ENCODE measurements at places on chromosomes 6 and 20.

GRCh38 chr6:103516336-103516735, 1343.4 kb downstream of the HACE1 start:
- no peak overlapping the region for H3K27ac ChIP-seq
- H3K4me1 ChIP-seq, result no peaks in the 10 kb centered on the region
- DNase-seq, result no peak

DNA sequence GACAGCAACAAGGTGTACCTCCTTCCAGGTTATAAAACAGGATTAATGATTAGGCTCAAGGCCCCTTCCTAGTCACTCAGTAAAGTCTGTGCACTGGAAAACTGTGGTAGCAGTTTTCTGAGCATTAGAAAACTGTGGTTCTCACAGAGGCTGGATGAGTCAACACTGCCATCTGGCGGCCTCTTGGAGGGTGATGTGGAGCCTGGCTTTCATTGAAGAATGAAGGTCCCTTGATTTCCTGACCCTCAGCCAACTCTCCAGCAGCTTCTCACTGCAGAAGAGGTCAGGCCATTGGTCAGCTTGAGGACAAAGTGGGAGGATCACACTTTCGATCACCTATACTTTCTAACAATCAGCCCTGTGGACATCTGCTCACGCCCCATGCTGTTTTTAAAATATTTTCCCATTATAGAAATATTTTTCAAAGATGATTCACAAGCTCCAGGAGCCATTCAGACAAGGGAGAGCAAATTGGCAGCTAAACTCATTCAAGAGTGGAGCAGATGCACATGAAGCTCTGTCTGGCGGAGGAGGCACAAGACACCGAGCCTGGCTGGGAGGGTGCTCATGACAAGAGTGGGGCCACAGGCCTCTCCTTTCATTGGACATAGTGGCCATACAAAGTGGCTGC, 23.2 kb downstream of the PSMB1 start:
- H3K36me3 ChIP-seq, result peaks cover 5% of the 10 kb centered on the region
- H3K27me3 ChIP-seq, result no peaks in the 10 kb centered on the region
- H3K4me1 ChIP-seq, result no peaks in the 10 kb centered on the region
- H3K4me3 ChIP-seq, result no peak overlapping the region
- peak; percentile 83 for DNase-seq
- no peak overlapping the region for H3K27ac ChIP-seq

DNA sequence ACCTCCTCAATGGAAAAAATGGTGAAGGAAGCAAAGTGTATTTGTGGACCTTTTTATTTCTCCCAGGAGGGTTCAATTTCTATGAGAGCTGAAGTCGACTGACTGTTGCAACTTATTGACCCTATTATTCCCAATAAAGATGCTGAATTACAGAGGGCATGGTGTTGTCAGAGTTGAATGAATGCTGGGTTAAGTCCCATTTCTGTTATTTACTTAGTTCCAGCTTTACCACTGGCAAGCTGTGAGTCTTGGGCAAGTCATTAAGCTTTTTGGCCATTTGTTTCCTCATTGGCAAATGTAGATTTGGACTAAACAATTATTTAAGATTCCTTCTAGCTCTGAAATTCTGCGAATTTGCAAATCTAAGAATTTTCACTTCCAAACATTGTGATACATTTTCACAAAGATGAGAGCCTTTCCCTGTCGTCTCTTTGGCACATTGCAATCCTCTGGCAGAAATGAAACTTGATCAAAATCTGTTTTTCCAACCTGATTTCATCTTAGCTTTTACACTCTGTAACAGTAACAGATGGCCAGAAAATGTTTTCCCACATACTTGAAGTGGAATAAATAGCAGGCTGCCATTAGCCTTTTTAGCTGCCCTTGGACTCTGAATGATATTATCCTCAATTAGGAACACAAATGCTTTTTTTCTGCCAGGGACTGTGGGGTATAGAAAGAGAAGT, 21.3 kb downstream of the BLTP3A start:
- H3K27ac ChIP-seq, result no peak overlapping the region
- H3K36me3 ChIP-seq, result no peaks in the 10 kb centered on the region
- H3K4me1 ChIP-seq, result no peaks in the 10 kb centered on the region
- no peaks in the 10 kb centered on the region for H3K27me3 ChIP-seq
- H3K4me3 ChIP-seq, result no peak overlapping the region

DNA sequence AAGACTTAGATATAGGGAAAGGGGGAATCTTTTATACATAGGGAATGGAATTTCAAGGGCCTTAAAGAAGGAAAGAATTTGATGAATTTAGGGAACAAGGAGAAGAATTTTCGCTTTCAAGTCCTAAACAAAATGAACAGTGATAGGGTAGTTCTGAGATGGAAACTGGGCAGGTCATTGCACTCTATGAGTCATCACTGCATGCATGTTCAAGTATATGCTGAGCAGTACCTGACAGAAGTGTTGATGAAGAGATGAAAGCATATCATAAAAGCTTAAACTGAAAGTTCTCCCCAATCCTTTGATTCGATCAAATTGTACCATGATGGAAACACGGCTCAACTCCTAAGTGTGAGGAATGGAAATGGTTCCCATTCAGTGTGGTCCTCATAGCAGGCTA, 271.0 kb downstream of the TSHZ2 start:
- H3K27me3 ChIP-seq, result no peaks in the 10 kb centered on the region
- no peaks in the 10 kb centered on the region for H3K36me3 ChIP-seq
- no peak overlapping the region for H3K4me3 ChIP-seq
- no peaks in the 10 kb centered on the region for H3K4me1 ChIP-seq
- DNase-seq, result no peak

- no peaks in the 10 kb centered on the region for H3K4me1 ChIP-seq
- no peaks in the 10 kb centered on the region for H3K36me3 ChIP-seq
- H3K27me3 ChIP-seq, result no peaks in the 10 kb centered on the region
- DNase-seq, result no peak
- H3K4me3 ChIP-seq, result no peak overlapping the region
Observed at GRCh38 chr6:134394208-134394607, 76.3 kb upstream of the SGK1 start.

GRCh38 chr6:169169941-169170582, 83.6 kb downstream of the THBS2 start:
- no peaks in the 10 kb centered on the region for H3K27me3 ChIP-seq
- no peaks in the 10 kb centered on the region for H3K36me3 ChIP-seq
- H3K27ac ChIP-seq, result no peak overlapping the region
- H3K4me3 ChIP-seq, result no peak overlapping the region
- no peaks in the 10 kb centered on the region for H3K4me1 ChIP-seq

DNA sequence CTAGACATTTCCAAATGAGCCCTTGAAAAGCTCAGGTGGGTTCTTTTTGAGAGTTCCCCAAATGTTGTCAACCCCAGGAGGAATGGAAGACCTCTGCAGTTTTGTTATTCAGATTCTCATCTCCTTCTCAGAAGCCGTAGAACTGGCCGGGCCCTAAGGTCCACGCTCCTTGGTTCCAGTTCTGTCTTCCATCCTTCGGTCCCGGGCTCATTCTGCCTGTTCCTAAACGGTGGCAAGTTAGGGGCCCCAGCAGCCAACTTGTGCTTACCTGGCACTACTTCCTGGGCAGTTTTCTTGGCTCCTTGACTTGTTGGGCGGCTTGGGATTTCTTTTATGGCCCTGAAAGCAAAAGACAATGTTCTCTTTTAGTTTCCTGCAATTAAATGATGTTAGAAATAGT, 6.4 kb downstream of the ESR1 start:
- H3K4me3 ChIP-seq, result no peak overlapping the region
- H3K27ac ChIP-seq, result no peak overlapping the region
- H3K4me1 ChIP-seq, result peaks cover 3% of the 10 kb centered on the region
- DNase-seq, result no peak
- no peaks in the 10 kb centered on the region for H3K36me3 ChIP-seq

GRCh38 chr6:163328411-163328810, 86.1 kb upstream of the QKI start:
- no peak for DNase-seq
- H3K4me1 ChIP-seq, result no peaks in the 10 kb centered on the region
- H3K4me3 ChIP-seq, result no peak overlapping the region

DNA sequence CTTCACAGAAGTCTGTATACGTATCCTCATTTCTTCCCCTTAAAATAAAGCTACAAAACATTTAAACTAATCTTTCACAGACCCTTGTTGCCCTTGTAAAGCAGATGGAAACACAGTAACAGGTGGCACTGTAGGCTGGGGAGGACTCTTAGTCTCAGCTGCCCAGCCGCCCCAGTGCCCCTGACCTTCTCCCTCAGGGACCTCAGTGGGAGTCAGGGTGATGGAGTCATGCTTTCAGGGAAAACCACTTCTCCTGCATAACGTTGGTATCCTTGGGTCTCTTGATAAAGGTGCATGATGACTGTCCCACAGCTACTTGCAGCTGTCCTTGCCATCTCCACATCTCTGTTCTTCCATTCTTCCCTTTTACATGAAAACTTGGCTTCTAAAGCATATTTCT, 198.6 kb downstream of the CDKAL1 start:
- no peaks in the 10 kb centered on the region for H3K36me3 ChIP-seq
- H3K27ac ChIP-seq, result no peak overlapping the region
- DNase-seq, result no peak
- H3K4me1 ChIP-seq, result no peaks in the 10 kb centered on the region
- H3K4me3 ChIP-seq, result no peak overlapping the region

DNA sequence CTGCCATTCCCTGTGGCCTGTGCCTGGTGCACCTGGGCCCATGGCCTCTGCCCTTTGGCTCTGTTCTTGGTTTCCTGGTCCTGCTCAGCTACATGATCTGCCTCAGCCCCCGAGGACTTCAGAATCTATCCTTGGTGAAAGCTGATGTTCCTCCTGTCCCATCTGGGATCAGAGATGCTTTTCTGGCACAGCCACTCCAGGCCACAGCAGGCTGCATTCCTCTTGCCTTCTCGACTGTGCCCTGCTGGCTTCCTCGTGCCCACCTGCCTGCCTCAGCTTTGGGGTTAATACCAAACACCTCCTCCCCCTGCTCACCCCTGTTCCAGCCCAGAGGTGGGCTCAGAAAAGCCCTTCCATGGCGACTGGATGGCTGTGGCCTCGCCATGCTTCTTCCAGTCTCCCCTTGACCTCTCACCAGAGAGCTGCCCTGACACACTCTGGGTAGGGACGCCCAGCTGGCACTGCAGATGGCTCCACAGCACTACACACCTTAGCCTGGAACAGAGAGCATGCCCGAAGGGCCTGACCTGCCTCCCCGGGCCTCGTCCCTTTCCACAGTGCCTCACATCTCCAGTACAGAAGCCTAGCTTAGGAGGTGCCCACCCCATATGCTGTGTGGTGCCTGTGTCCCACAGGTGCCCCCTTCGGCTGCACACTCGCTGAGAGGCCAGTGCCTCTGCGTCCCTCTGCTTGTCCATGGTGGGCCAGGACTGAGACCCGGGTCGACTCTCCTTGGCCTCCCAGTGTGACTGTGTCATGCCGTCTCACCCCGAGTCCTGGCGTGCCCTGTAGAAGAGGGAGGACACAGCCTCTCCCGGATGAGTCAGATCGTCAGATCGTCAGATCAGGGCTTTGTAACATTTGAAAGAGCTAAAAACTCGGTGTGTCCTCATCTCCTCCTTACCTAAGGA, 148.8 kb downstream of the DTNBP1 start:
- H3K27ac ChIP-seq, result no peak overlapping the region
- H3K4me3 ChIP-seq, result no peak overlapping the region
- peaks cover 35% of the 10 kb centered on the region for H3K36me3 ChIP-seq
- no peak for DNase-seq
- H3K4me1 ChIP-seq, result no peaks in the 10 kb centered on the region

DNA sequence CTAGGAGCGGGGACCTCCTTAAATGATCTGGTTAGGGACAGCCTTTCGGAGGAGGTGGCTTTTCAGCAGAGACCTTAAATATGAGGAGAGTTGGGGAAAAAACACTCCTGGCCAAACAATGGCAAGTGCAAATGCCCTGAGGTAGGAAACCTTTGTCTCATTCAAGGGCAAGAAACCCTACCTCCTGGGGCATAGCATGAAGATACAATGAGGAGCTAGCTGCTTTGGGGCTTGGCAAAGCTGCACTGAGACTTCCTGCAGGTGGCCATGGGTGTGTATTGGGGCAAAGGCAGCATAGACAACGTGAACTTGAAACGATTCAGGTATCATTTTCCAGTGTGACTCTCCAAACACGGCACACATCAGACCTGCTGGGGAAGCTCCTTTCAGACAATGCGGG, 30.7 kb downstream of the PMEPA1 start:
- no peak for DNase-seq
- H3K4me3 ChIP-seq, result no peak overlapping the region
- no peak overlapping the region for H3K27ac ChIP-seq
- no peaks in the 10 kb centered on the region for H3K4me1 ChIP-seq

DNA sequence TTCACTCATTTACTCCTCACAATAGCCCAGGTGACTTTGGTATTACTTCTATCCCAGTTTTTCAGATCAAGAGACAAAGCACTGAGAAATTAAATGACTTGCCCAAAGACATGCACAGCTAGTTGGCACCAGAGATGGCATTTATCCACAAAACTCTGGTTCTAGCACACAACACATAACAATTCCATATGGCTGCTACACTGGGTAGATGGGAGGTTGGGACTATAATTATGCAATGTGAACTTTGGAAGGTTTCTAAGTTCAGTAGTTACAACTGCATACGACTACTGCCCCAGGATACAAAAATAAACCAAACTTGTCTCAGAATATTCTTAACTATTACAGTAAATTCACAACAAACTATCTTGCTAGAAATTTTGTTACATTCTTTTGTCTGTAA, 54.2 kb upstream of the MLIP start:
- H3K4me1 ChIP-seq, result peaks cover 48% of the 10 kb centered on the region
- no peaks in the 10 kb centered on the region for H3K36me3 ChIP-seq
- H3K27me3 ChIP-seq, result no peaks in the 10 kb centered on the region
- no peak overlapping the region for H3K27ac ChIP-seq
- H3K4me3 ChIP-seq, result no peak overlapping the region
- DNase-seq, result no peak

- H3K27me3 ChIP-seq, result no peaks in the 10 kb centered on the region
- no peaks in the 10 kb centered on the region for H3K4me1 ChIP-seq
- H3K27ac ChIP-seq, result no peak overlapping the region
- H3K4me3 ChIP-seq, result no peak overlapping the region
Observed at GRCh38 chr20:36106606-36107005, 47.9 kb upstream of the EPB41L1 start.

DNA sequence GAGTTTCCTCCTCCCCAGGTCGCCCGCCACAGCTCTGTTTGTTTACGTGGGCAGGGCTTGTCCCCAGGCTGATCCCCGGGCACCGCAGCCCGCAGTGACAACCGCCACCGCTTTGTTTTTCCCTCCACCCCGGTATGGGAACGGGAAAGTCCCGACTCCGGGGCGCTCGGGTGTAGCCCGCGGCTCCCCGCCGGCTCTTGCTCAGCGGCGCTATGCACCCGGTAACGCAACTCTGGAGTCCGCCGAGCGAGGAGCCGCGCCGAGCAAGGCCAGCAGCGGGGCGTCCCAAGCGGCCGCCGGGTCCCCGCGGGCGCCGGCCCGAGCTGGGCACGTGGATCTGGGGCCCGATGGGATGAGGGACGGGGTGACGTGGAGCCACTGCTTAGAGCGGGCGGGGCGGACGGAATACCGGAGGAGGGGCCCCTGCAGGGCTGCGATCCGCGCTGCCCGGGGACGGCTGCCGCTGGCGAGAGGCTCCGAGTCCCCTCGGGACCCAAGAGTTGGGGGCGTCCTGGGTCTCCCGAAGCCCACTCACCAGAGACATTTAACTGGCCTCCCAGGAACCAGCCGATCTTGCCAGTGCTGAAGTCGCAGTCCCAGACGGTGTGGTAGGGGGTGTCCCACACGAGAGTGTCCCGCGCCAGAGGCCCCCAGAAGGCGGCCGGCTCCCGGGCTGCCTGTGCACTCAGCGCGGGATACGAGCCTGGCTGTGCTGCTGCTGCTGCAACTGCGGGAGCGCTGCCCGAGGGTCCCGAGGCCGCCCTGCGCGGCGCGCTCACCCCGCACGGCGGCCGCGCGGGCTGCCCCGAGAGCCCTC, 497 bp downstream of the ACSS1 start:
- peak; percentile 90 for DNase-seq
- H3K36me3 ChIP-seq, result no peaks in the 10 kb centered on the region
- H3K4me1 ChIP-seq, result peaks cover 2% of the 10 kb centered on the region

All from sigmoid colon (tissue), 7 donors.